ENCODE measurements at places on chromosomes 1 and 21.

DNA sequence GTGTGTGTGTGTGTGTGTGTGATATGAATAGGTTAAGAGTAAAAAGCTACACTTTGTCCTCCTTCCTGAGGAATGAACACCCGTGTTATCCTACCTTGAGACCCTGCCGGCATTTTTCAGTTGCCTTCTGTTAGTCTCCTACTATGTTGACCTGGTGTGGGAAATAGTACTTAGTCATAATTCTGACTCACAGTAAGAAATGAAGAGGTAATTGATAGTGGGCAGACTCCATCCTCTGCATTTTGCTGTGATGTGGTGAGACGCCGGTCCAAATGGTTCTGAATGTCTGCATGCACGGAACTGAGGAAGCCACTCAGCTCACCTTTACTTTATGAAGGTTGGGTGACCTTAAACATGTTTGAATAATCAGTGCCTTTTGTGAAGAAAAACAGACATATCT lies 12.6 kb downstream of the CD101 start:
- ATAC-seq = no peak

DNA sequence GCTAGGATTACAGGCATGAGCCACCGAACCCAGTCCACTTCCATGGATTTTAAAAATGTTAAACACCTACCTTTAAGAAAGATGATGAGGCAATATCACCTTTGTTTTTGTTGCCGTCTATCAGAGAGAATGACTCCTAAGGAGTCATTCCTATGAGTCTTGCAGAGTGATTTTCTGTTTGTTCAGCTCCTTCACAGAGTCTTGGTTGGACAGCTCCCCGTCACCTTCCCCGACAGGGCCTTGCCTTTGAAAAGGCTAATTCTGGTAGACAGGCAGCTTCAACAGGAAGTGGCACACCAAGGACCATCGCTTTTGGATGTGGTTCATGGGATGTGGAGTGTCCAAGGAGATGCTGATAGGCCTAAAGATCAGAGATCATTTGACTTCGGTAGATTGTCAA lies 17.5 kb downstream of the ZBTB18 start:
- ATAC-seq = no peak

- ATAC-seq = no peak
Observed at GRCh38 chr1:90161625-90162024, 166.7 kb downstream of the ZNF326 start.

- ATAC-seq = peak; percentile 97
Observed at GRCh38 chr1:53046930-53047329, 15.1 kb upstream of the PODN start.

DNA sequence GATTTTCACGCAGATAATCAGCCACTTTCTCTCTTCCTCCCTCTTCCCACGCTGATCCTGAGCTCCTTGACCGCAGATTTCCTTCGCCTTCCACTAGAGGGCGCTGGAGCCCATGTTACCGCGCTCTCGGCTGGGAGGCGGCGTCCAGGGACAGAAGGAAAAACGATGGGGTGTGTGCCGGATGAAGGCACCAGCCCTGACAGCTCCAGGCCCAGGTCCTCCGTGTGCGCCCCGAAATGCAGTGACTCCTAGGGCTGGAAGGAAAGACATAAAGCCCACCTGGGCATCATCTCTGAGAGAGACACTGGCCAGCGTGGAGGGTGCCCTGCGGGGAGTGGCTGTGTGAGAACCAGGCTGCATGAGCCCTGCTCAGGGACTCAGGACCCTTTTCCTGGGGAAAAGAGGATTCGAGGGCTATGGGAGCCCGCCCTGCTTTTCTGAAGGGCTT lies 44.9 kb upstream of the CYP2J2 start:
- ATAC-seq = peak; percentile 96

DNA sequence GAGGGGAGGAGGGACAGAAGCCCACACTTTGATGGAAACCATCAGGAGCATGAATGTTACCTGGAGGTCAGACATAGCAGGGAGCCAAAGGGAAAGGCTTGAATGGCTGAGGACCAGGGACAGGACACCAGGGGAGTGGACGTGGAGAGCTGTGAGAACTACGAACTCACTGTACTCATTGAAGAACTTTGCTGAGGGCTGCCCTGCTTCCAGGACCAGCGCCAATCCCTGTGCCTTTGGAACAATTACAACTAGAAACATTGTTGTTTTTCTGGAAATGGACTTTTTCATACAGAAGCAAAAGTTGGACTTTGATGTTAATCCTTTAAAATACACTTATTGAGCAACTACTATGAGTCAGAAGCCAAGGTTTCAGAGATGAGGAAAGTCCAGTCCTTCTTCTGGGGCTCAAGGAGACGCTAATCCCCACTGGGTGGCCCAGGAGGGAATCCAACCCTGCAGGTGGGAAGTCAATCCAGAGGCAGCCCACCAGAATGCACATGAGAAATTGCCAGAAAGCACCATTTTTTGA lies 12.9 kb downstream of the TSPAN2 start:
- ATAC-seq = no peak

DNA sequence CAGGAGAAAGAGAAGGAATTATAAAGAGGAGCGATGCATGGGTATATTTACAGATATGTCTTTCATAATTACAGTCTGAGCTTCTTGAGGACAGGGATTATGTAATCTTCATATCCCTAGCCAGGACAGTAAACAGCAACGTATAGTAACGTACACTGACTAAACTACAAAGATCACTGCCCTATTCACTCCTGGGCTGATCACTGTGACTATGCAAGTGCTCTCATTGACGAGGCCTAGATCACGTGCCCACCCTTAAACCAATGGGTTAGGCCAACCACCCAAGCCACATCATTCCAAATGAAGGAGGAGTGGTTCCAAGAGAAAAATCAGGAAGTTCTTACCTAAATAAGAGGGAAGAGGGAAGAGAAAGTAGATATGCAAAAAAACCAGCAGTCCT lies 18.5 kb downstream of the PIK3R3 start:
- ATAC-seq = no peak

DNA sequence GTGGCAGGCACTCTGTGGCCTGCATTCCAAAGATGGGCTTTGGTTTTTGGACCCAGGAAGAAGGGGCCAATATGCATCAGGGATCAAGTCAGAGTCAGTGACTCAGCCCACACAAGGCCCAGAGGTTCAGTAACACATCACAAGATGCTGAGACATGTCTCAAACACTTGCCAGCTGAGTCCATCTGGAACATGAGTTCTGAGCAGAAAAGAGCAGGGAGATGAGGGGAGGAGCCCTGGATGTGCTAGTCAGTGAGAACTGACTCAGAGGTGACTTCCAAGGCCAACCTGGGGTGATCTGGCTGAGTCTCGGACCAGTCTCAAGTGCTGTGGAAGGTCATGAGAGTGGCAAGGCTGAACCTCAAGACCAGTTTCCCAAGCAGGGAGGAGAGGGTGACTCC lies 150.1 kb downstream of the CDC7 start:
- ATAC-seq = peak; percentile 20

- no peak for ATAC-seq
Observed at GRCh38 chr1:111015222-111015621, 51.5 kb upstream of the LRIF1 start.

GRCh38 chr1:1543706-1544099 lies 3.3 kb upstream of the TMEM240 start:
- ATAC-seq = no peak

- no peak for ATAC-seq
Observed at GRCh38 chr1:42221952-42222606, 57.5 kb upstream of the GUCA2A start.

DNA sequence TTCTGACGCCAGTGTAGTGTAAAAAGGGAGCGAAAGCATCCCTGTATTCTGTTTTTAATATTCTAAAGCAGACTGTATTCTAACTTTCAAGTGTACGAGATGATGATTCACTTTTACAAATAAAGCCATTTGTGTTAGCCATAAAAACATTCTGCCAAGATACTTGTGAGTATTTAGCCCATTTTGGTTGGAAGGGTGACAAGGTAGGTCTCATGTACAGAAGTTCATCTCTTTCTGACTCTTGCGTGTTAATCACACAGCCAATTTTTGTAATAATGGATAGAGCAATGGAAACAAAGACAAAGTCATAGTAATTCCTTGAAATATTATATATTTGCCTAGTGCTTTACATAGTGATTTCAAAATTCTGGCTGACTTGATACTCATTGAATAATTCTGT lies 125.3 kb upstream of the GREM2 start:
- no peak for ATAC-seq

GRCh38 chr1:240111558-240111957 lies 19.9 kb downstream of the FMN2 start:
- ATAC-seq = no peak
